ENCODE measurements at places on chromosomes 7 and 10.

DNA sequence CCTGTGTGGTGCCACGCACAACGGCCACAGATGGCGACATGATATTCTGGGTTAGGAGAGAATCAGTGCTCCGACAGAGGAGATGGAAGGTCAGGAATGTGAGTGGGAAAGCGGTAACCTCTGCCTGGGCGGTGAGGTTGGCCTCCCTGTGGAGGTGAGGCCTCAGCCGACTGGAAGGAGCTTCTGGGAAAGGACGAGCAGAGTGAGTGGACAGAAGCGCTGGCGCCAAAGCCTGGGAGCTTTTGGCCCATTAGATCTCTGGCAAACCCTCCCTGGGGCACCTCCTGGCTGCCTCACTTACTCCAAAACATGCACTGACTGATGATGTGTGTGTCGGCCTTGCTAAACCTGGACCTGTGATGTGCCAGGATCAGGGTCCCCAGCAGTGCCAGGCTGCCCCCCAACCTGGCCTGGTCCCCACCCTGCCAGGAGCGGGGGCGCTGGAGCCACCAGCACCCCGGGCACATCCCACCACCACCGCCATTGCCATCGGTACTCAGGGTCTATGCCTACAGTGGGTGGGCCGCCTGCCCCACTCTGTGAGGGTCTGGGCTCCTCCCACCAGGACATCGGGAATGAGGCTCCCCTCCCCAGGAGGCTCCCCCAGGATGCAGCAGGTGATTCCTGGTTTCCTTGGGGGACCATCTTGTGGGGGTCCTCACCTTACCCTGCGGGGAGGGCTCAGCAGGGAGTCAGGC is 51.0 kb downstream of the RASGEF1A start:
- DNase-seq, result no peak

DNA sequence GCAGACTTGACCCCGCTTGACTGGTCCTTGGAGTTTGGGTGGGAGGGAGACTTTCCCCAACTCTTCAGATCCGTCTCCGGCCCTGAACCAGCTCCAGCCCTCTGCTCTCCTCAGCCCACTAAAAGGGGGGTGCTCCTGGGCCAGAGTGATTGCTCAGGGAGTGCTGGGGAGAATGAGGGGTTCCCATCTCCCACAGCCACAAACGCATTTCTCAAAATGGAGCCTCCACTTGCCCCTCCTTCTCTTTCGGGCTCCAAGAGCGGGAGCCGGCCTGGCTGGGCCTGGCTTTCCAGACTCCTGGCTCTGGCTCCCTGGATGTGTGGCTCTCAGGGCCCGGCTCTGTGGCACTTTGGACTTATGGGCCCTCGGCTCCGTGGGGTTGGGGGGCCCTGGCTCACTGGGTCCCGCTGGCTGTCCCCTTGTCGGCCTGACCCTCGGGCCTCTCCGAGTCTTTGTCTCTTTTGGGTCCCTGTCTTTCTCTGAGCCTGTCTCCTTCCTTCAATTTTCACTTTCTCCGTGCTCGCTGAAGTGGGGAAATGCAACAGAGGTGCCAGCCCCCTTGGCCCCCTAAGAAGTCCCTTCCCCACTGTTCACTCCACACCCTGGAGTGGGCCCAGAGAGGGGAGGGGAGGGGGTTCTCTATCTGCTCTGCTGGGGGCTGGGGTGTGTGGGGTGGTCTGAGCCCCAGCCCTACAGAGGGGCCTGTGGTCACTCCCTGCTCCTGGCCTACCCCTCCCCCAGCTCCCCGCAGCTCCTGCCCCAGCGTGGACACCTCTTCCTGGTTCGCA is 713 bp downstream of the LZTS2 start:
- DNase-seq, result no peak

GRCh38 chr7:14218338-14218737 is 228.9 kb upstream of the ETV1 start:
- DNase-seq, result no peak

DNA sequence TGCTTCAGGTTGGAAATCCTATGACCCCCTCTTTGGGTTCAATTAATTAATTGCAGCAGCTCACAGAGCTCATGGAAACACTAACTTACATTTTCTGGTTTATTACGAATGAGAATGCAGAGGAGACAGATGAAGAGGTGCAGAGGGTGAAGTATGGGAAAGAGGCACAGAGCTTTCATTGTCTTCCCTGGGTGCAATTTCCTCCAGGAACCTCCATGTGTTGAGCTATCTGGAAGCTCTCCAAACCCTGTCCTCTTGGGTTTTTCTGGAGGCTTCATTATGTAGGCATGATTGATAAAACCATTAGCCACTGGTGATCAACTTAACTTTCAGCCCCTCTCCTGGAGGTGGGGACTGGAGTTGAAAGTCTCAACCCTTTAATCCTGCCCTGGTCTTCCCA is 133.0 kb upstream of the AUTS2 start:
- DNase-seq, result no peak
